OCI-LY7 (cell line): ENCODE measurements at places on chromosomes 1 and 21.

GRCh38 chr1:201766131-201766866 is 62.7 kb upstream of the IPO9 start:
- no peak for DNase-seq

DNA sequence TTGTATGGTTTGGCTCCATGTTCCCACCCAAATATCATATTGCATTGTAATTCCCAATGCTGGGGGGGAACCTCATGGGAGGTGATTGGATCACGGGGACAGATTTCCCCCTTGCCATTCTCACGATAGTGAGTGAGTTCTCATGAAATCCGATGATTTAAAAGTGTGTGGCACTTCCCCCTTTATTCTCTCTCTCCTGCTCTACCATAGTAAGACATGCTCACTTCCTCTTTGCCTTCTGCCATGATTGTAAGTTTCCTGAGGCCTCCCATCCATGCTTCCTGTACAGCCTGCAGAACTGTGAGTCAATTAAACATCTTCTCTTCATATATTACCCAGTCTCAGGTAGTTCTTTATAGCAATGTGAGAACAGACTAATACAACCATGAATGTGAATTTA is 211.6 kb upstream of the NR5A2 start:
- peak; percentile 1 for DNase-seq

GRCh38 chr1:115240297-115240696 is 97.8 kb downstream of the NGF start:
- DNase-seq = no peak

- DNase-seq = no peak
Observed at GRCh38 chr1:180185281-180185680, 30.6 kb downstream of the QSOX1 start.

DNA sequence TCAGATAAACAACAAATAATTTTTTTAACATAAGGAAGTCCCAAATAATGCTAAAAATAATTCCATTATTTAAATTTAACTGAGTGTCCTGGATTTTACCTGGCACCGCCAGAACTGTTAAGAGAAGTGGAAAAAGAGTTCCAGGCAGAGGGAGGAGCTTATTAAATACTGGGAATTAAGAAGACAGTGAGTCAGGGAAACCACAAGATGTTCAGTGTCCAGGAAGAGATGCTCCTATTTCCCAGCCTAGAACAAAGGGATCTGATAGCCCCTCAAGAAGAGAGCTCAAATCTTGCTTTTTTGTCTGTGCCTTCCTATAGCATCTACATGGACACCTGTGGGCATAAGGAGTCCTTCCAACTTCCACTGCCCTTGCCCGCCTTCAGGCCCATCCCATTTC is 85.9 kb downstream of the PGM1 start:
- DNase-seq = no peak
